ENCODE measurements at places on chromosomes 16 and 17.

DNA sequence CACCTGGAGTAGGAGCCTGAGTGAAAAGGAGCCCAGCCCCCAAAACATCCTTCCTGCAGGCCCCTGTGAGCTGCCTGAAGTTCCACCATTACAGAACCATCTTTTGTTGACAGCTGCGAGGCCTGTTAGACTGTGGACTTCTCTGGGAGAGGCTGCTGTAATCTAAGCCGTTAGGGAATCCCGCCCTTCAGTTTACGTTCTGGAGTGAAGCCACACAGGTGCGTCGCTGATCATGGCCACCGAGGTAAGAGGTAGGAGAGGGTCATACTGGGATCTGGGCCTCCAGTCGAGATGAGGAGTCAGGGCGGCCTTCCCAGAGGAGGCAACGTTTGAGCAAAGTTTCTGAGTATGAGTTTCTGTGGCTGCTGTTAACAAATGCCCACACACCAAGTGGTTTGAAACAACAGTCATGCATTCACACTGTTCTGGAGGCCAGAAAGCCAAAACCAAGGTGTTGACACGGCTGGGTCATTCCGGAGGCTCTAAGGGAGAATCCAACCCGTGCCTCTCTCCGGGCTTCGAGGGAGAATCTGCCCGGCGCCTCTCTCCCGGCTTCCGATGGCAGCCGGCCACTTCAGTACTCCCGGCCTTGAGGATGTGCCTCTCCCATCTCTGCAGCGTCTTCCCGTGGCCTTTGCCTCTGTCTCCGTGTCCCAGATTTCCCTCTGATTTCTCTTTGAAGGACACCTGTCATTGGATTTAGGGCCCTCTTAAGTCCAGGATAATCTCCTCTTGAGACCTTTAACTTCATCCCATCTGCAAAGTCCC, 26.6 kb upstream of the ATP2C2 start:
- DNase-seq = no peak

DNA sequence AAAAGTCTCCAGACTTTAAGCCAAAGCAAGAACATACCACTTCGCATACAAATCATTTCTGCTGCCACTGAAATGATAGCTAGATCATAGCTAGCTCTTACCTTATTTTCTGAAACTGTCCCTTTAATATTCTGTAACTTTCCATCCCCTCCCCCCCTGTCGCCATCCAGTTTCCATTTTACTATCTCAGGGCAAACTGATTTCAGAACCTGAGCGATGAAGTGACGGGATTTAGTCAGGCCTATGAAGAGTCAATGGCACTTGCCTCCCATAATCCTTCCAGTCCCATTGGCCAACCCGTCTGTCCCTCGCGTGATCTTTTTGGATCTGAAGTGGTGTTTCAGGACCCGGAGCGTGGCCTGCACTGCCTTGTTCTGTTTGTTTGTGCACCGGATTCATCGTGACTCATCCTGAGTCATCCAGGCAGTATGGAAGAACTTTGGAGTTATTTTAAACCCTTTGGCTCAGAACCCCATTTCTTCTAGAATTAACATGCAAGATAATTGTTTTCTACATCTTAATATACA, 199.8 kb upstream of the CHMP6 start:
- DNase-seq = peak; percentile 92

GRCh38 chr17:68319410-68320162, 28.3 kb downstream of the ARSG start:
- no peak for DNase-seq

DNA sequence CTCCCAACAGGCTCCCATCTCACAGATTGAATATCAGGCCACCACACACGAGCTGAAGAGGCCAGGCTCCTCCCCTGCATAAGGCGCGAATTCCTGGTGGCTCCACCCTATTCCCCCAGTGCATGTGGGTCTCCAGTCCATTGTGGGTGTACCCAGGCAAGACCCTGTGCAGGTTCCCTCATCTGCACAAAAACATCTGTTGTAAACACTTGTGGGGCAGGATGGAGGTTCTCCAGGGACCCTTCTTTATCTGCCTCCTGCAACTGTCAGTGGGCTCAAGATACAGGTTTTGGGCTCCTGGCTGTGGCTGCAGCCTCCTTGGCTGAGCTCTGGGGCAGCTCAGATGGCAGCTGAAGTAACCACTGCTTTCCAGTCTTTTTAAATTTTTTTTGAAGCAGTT, 17.6 kb upstream of the LGALS9 start:
- no peak for DNase-seq

GRCh38 chr17:15657868-15658267, 26.2 kb downstream of the TRIM16 start:
- DNase-seq = no peak

DNA sequence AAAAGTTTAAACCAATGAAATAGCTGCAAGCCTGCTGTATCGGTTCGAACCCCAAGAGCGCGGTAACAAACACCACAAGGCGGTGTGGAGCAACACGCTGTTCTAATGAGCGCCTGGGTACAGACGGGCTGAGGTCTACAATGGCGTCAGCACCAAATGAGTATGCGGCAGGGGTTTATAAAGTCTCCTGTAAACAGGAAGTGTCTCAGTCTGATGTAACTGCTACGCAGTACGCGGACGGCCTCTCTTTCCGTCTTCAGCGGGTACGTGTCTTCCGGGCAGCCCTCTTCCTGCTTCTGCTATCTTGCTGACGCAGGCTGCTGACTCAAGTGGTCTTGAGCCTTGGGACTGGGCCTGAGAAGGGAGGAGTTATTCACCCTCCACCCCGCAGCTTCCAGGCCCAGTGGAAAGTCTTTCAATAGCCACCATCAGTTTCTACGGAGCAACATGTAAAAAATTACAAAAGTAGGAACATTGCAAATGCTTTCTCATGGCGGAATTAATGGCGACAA, 40.5 kb upstream of the KCNJ2 start:
- DNase-seq = no peak

- DNase-seq = no peak
Measured at GRCh38 chr17:70772761-70773160, 603.4 kb downstream of the KCNJ2 start.

DNA sequence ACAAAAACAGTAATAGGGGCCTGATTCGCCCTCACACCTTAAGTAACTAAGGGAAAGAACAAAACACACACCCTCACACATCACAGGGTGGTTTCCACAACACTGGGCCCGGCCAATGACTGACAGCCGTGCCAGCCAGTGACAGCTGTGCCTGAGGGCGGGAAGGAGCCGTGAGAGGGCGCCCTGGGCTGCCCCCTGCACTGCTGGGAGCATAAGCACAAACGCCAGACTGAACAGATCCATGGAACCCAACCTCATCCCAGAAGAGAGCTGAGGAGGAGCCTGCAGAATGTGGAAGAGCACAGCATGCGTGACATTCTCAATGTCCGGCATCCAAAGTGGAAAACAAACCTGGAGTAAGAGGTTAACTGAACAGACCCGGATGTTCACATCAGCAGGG, 16.0 kb downstream of the CSNK1D start:
- DNase-seq = peak; percentile 62

DNA sequence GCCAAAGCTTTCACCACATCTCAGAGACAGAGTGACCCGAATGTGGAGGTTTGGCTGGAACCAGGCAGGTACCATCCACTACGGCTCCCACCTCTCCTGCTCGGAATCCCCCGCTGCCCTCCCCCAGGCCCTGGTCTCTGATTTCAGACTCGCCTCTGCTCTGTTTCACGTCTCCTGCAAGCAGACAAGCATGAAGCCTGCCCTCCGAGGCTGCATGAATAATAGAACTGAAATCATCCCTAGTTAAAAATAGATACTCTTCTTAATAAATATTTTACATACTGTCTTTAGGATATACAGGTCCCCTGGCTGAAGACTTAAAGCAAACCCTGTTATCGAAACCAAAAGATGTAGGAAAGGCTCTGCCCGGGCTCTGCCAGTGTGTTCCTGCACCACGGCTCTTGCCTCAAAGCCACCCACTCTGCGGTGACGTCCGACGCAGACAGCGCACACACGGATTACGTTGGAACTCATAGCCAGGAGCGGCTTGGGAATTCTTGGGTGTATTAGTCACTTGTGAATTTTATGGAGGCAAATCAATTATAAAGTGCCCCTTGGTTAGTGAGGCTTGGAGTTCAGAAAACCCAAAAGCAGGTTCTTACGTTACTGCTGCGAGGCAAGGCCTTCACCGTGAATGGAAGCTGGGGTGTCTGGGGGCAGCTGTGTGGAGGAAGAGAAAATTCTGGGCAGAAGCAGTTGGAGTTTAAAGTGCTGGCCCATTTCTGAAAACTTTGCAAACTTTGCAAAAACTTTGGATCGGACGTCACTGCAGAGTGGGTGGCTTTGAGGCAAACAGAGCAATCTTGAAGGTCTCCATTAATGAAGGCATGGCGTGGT, 25.6 kb upstream of the NPTX1 start:
- no peak for DNase-seq

DNA sequence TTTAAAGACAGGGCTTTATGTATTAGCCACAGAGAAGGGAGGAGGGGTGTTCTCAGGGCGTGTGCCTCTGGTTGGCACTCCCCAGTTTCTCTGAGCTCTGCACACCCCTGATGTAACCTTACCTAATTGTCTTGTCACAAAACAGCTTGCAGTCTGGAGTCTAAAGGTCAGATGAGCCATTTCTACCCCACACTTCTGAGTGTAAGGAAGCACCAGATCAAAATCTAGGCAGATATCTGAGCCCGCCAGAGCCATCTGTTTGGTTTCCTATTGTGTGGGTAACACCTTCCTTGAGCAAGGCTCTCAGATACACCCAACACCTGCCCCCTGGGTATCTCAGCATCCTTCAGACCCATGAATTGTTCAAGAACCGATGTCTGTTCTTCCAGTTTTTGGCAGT, 15.5 kb downstream of the CDH1 start:
- DNase-seq = no peak

GRCh38 chr16:83402967-83403366, 404.8 kb upstream of the HSBP1 start:
- peak; percentile 51 for DNase-seq

DNA sequence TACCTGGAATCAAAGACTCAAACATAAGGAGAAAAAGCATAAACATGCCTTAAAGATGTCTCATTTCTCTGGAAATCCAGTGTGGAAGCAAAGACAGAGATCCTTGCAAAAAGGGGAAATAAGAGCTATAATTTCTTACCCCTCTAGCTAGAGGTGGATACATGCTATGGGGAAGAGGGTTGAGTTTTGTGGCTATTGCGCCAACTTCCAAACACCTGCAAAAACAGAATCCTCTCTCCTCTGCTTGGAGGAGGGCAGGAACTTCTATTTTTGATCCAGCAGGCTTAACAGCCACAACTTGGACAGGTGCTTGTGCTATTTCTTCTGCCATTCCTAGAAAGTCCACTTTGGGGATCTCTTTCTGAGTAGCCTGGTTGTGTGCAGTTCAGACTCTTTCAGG, 21.5 kb upstream of the NUDT7 start:
- no peak for DNase-seq

GRCh38 chr16:29745853-29746345, at the start of gene C16orf54:
Gene C16orf54, minus strand, starts transcription at chr16:29745990. Its CDS starts 1,039 bp downstream, at chr16:29744951.
- DNase-seq = no peak

DNA sequence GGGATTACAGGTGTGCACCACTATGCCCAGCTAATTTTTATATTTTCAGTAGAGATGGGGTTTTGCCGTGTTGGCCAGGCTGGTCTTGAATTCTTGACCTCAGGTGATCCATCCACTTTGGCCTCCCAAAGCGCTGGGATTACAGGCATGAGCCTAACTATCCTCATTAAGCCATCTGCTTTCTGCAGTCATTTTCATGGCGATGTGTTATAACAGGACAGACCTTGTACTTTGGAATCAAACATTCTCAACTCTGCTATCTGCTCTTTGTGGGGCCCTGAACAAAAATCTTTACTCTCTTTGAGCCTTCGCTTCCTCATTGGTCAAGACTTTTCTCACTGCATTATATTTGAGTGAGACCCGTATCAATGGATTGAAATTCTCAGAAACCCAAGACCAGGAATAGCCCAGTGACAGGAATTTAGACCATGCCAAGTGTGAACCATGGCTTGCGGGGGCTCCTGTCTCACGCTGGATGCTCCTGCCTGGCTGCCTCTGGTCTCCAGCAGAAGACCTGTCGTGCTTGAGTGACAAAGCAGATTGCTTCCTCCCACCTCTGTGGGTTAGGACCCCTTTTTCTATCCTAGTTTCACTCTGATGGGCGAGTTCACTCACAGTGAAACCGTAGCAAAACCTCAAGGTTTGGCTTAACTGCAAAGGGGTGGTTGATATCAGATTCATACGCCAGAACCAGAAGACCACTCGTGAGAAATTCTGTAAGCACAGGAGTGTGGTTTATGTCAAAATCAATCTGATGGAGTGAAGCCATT, 519.1 kb downstream of the MAF start:
- DNase-seq = no peak

DNA sequence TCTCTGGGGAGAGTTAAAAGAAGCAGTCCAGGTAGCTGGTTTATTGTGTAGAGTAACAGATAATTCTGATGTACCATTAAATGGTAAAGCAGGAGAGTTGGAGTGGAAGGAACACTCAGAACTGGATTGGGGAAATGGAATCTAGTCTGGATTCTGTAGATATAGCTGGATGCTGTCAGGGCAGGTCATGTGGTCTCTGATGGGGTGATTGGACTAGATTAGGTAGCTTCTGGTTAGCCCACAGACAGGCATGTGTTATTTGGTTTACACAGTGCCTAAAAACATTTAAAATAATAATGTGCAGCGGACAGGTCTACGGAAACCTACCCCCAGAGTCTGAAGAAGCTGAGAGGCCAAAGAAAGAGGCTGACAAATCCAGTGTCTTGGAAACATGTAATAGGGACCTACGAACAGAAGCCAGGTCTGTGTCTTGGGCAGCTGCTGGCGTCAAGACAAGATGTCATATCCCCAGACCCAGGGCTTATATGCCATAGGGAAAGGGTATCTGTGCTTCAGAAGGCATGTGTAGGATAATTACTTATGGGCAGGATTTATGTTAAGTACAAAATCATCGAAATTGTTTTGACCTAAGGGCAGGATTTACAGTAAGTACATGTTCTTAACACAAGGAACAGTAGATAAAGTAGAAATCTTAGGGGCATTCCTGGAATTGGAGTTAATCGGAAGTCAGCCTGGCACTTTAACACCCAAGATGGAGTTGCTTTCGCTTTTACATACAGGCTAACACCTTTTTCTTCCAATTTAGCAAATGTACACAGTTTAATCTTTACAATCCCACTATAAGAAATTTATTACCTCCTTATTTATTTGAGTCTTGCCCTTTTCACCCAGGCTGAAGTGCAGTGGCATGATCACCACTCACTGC, 12.4 kb downstream of the LUC7L3 start:
- DNase-seq = no peak

- no peak for DNase-seq
Measured at GRCh38 chr17:39110435-39111136, 40.9 kb downstream of the PLXDC1 start.

GRCh38 chr17:41870627-41871026, 5.4 kb upstream of the KLHL11 start:
- DNase-seq = no peak

Data from AG08395 (cell line).